Right lung (tissue), 10 donors: ENCODE measurements at places on chromosomes 5 and 9. TPM values are rescaled to one million over a fixed set of nuclear protein-coding genes. Genes with fewer than 3 reads are reported as not detected.

ADRB2 gene
- 1.7 TPM for polyA plus RNA-seq

FGF1 gene
- polyA plus RNA-seq = 1.4 TPM

AK3 gene
- polyA plus RNA-seq = 68.0 TPM

ZDHHC11B gene
- 34.7 TPM for polyA plus RNA-seq

WNT8A gene
- not detected for polyA plus RNA-seq

LARP1 gene
- polyA plus RNA-seq = 96.6 TPM

ABO gene
- polyA plus RNA-seq = 5.1 TPM

GBGT1 gene
- 2.9 TPM for polyA plus RNA-seq

TMEM252 gene
- polyA plus RNA-seq = 2.2 TPM

ARL14EPL gene
- polyA plus RNA-seq = not detected

DDX41 gene
- polyA plus RNA-seq = 84.1 TPM

TEK gene
- polyA plus RNA-seq = 55.0 TPM

IFNA2 gene
- not detected for polyA plus RNA-seq

PNPLA7 gene
- polyA plus RNA-seq = 6.2 TPM

APBA1 gene
- 12.7 TPM for polyA plus RNA-seq

PPP2CA gene
- polyA plus RNA-seq = 137 TPM

MORN5 gene
- polyA plus RNA-seq = 1.2 TPM

STING1 gene
- 70.6 TPM for polyA plus RNA-seq

NR2F1-AS1 gene
- polyA plus RNA-seq = 60.4 TPM

AQP3 gene
- polyA plus RNA-seq = 9.7 TPM

PCDHGA12 gene
- 2.3 TPM for polyA plus RNA-seq

ZNF879 gene
- 6.6 TPM for polyA plus RNA-seq

CD14 gene
- polyA plus RNA-seq = 16.8 TPM

IL5 gene
- polyA plus RNA-seq = not detected

PCDHGB2 gene
- polyA plus RNA-seq = 4.3 TPM

SURF1 gene
- 28.6 TPM for polyA plus RNA-seq

WDR55 gene
- 15.3 TPM for polyA plus RNA-seq

FOXI1 gene
- not detected for polyA plus RNA-seq

CCDC112 gene
- polyA plus RNA-seq = 19.3 TPM

DND1 gene
- polyA plus RNA-seq = 0.55 TPM

CFAP77 gene
- 0.35 TPM for polyA plus RNA-seq

PCA3 gene
- 0.73 TPM for polyA plus RNA-seq

FAM169A gene
- 5.0 TPM for polyA plus RNA-seq

ASPN gene
- polyA plus RNA-seq = 6.4 TPM

UGT3A1 gene
- 0.16 TPM for polyA plus RNA-seq

FNIP1 gene
- 21.3 TPM for polyA plus RNA-seq

HACD4 gene
- 11.2 TPM for polyA plus RNA-seq

LMX1B gene
- polyA plus RNA-seq = 0.10 TPM

LCN1 gene
- not detected for polyA plus RNA-seq

SLC34A3 gene
- polyA plus RNA-seq = 0.84 TPM

MYORG gene
- polyA plus RNA-seq = 3.0 TPM

MAT2B gene
- polyA plus RNA-seq = 90.3 TPM

FUT7 gene
- polyA plus RNA-seq = 0.08 TPM

TAS2R1 gene
- not detected for polyA plus RNA-seq

TEX10 gene
- 44.1 TPM for polyA plus RNA-seq

IRX2 gene
- polyA plus RNA-seq = 70.0 TPM

C9orf50 gene
- polyA plus RNA-seq = 0.53 TPM

FGFR4 gene
- polyA plus RNA-seq = 135 TPM

PCDHGB4 gene
- polyA plus RNA-seq = 5.0 TPM

PHF24 gene
- polyA plus RNA-seq = 0.19 TPM

SLC34A1 gene
- polyA plus RNA-seq = not detected

SH3GLB2 gene
- polyA plus RNA-seq = 74.4 TPM

SPINK6 gene
- polyA plus RNA-seq = not detected
